ENCODE measurements at places on chromosomes 11 and 22.

DNA sequence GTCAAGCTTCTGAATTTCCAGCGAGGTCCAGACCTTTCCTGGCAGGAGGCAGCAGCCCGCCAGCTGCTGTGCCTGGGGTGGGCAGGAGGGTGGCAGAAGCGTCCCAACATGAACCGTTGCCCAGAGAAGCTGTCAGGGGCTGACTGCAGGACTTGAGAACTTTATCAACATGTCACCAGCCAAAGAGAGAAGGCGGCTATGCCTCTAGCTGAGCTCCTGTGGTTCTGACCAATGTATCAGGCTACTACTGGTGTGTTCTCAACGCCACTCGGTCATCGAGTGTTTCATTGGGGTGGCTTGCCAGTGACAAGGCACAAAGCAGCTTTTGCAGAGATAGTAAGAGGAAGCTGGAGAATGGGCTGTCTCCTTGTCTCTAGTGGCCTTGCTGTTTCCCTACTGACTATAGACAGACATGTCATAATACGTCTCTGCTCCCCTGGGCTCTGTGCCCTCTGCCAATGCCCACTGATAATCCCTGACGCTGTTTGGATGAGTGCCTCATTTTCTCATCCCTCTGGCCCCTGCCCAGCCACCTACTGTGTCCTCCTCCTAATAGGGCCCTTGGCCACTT is 17.6 kb upstream of the ASCC2 start:
- no peak for DNase-seq

- no peak for DNase-seq
These were observed 99.5 kb downstream of the CASP12 start for GRCh38 chr11:104798789-104799188.

DNA sequence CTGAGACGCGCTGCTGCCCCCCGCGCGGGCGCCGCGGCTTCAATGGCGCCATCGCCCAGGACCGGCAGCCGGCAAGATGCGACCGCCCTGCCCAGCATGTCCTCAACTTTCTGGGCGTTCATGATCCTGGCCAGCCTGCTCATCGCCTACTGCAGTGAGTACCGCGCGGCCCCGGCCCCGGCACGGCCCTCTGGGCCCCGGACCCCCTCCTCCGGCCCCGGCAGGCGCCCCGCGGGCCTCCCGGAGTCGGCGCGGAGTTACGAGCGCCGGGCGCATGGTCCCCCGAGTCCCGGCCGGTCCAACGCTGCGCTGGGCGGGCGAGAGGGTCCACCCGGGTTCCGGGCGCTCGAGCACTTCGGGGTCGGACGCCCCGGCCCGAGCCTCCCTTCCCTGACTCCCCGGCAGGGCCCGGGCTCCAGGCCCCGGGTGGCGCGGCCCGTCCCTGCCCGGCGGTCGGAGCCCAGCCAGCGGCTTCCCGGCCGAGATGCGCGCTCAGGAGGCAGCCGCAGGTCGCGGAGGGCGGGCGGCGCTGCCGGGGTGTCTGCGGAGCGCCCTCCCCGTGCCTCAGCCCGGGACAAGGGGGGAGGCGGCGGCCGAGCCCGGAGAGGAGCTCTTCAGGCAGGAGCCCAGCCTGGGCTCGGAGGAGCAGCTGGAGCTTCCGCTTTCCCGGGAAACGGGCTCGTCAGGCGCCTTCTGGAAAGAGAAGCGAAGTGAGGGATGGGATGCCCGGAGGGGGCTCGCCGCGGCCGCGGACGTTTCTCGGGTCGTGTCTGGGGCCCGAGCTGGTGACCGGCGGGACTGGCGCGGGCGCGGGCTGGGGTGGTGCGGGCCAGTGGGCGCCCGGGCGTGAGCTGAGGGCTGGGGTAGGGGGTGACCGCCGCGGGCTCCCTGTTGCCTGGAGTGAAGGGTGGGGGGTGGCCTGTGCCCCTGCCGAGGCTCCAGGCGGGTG is 1337.8 kb downstream of the BRD1 start:
- DNase-seq, result no peak

GRCh38 chr22:43796567-43796966 is 15.5 kb downstream of the EFCAB6 start:
- DNase-seq, result no peak

DNA sequence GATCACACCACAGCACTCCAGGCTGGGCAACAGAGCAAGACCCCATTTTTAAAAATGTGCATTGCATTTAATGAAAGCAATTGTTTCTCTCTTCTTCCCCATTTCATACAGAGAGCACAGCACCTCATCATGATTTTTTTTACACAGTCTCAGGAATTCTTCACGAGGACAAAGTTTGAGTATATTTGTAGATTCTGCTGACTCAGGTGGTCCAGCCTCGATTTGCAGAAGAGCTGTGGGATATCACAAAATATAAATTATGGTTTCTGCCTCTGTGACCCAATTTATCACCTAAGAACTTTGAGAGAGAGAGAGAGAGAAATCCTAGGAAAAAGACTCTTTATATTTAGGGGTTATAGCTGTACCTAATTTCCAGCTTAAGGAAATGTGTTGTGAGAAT is 19.8 kb downstream of the CASP5 start:
- no peak for DNase-seq

- DNase-seq, result no peak
These were observed 24.6 kb downstream of the MMP27 start for GRCh38 chr11:102680945-102681344.

- no peak for DNase-seq
These were observed 14.1 kb downstream of the TMPRSS13 start for GRCh38 chr11:117914991-117915618.
